ENCODE measurements at places on chromosomes 4 and X.
A peak's percentile ranks its signal among the peaks of the same experiment; 100 is the strongest.

DNA sequence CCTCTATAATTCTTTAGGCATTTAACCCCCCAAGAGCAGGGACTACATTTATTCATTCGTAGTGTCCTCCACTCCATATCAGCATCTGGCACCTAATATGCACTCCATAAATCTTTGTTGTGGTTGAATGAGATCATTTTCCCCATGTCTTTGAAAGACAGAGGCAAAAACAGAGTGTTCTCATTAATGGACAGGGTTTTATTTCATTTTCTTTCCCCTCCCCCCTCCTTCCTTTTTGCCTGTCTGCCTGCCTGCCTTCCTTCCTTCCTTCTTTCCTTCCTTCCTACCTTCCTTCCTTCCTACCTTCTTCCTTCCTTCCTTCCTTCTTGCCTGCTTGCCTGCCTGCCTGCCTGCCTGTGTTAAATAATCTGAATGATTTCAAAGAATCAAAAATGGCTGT, 83.2 kb downstream of the SHROOM3 start:
- no peak for DNase-seq

DNA sequence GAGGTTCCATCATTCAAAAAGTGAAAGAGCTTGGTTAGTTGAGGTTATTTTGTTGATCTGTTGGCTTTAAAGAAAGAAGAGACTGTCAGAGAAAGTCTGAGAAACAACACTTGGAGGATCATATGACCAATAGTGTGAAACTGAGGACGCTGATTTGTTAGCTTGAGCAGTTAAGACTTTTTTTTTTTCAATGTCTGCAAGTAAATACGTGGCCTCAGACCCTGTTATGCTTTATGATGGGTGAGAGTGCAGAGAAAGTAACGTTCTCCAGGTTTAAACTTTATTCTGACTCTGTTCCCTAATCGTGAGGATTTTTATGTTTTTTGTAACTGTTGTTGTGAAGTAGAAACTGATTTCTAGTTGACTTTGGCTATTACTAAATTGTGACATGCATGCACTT, 45.9 kb downstream of the GAB1 start:
- no peak for DNase-seq

GRCh38 chr4:30844861-30845582, 124.9 kb downstream of the PCDH7 start:
- DNase-seq, result no peak

- no peak for DNase-seq
Measured at GRCh38 chr4:13285336-13285735, 198.8 kb downstream of the RAB28 start.

GRCh38 chrX:150158554-150159332, 204.4 kb upstream of the MAMLD1 start:
- peak; percentile 80 for DNase-seq

GRCh38 chrX:135890087-135890585, 3.1 kb downstream of the CT45A10 start:
- no peak for DNase-seq

GRCh38 chrX:124239911-124240310, 92.5 kb upstream of the TEX13D start:
- no peak for DNase-seq

DNA sequence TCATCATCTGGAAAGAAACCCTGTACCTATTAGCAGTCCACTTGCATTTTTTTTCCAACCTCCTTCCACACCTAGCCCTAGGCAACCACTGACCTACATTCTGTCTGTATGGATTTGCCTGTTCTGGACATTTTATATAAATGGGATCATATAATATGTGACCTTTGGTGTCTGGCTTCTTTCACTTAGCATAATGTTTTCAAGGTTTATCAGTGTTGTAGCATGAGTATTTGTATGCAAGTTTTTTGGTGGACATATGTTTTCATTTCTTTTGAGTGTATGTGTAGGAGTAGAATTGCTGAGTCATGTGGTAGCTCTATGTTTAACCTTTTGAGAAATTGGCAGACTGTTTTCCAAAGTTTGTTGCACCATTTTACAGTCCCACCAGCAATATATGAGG, 198.6 kb downstream of the CEP135 start:
- no peak for DNase-seq

- DNase-seq, result no peak
Measured at GRCh38 chrX:104112326-104112951, at the start of gene ZCCHC18. Gene ZCCHC18 (plus strand): TSS chrX:104112523. CDS start chrX:104114112, 1,589 bp downstream.

GRCh38 chr4:9893329-9894108, 112.1 kb downstream of the DRD5 start:
- no peak for DNase-seq

DNA sequence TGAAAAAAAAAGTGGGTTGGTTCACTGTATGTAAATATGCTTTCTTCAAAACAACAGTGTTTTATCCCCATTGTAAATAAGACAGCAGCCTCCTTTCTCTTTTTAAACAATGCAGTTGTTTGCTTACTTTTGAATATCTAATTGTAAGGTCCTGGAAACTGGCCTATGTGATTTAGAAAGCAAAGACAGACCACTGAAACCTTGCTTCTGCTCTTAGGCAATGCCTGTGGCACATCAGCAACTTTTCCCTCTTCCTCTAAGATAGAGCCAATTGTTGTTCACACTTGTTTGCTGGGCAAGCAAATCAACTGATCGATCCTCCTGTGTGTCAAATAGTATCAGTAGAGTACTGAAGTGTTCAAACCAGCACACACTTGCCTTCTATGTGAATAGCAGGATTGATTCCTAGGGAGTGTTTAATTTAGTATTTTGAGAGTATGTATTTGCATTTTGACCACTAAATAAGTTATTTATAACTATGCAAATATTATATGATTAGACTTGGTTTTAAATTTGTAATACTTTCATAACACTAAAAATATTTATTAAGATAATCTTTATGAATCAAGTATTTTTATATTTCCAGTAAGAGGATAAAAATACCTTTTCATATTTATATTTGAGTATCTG, 55.4 kb upstream of the GRPR start:
- DNase-seq, result no peak

DNA sequence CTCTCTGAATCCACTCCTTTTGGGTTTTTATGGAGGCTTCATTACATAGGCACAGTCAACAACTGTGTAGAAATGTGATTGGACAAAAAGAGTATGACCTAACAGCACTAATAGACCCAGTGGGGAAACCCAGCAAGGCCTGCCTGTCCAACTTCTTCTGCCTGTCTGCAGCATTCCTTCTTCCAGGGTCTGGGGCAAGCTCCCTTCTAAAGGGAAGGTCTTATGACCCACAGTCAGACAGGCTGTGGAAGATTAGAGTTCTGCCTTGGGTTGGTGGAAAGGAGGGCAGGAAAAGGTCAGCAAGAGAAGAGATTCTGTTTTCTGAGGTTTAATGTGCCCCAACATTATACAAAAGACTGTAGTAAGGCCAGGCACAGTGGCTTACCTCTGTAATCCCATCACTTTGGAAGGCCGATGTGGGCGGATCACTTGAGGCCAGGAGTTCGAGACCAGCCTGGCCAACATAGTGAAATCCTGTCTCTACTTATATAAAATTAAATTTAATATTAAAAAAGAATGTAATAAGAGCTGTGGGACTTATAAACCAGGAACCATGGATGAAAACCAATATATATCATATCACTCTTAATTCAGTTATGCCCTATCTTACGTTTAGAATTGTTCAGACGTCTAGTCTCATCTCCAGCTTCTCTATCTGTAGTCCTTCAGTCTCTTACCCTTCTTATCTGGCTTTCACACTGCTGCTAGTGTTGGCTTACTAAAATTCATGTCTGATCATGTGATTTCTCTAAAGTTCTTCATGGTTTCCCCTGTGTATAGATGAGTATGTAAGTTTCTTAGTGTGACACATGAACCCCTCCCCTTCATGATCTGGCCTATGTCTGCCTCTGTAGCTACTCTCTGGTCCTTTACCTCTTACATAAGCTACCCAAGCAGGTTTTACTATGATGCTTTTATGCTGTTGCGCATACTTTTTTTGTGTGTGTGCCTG, 6.2 kb downstream of the CLCN3 start:
- DNase-seq, result no peak

GRCh38 chr4:76188557-76188956, 25.1 kb downstream of the SCARB2 start:
- DNase-seq, result no peak

DNA sequence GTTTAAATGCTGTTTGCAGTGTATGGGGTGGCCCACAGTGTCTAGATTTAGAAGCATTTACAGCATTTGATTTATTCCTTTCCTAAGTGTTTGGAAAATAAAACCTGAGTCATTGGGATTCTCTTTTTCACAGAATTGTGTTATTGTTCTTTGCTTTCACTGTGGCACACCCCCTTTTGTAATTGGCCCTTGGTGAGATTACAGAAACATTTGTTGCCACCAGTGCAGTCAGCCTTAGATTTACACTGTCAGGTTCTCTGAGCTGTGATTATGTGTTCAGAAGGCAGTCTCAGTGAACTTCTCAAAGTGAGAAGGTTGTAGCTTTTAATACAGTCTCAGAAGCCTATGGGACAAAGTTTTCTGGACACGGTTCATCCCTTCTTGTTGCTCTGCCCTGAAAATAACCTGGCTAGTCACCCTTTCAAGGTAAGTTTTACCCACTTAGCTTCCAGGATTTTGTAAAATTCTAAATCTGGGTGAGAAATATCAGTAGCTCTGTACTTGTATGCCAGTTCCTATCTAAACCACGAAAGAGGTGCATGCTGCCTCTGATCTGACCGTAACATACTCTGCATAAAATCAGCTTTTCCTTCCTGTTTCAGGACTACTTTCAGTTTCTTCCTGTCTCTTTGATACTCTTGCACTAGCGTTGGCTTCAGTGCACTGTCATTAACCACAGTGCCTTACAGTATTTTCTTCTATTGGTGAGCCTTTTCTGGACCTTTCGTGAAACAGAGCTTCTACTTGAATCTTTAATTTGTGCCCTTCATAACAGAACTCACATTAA, 12.6 kb downstream of the RUFY3 start:
- DNase-seq, result no peak

GRCh38 chrX:3384327-3384726, 37.9 kb upstream of the MXRA5 start:
- DNase-seq, result no peak
